ENCODE measurements at places on chromosomes 16 and 17.

DNA sequence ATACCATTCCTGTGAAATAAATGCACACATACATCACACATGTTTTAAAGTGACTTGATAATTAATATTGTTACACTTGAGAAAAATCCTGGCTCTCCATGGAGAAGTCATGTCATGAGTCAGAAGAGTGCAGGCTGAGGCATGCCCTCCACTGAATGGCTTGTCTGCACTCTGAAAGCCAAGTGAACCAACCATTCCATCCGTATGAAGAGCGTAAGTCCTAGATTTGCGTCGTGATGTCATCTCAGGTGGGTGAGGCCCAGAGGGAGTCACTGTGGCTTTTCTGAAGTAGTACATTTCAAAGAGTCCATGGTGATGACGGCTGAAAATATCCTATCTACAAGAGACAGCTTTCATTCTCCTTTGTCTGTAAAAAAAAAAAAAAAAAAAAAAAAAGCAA lies 83.5 kb upstream of the IRX5 start:
- no peak for DNase-seq

GRCh38 chr16:85419503-85420408 lies 193.4 kb upstream of the GSE1 start:
- DNase-seq: no peak

DNA sequence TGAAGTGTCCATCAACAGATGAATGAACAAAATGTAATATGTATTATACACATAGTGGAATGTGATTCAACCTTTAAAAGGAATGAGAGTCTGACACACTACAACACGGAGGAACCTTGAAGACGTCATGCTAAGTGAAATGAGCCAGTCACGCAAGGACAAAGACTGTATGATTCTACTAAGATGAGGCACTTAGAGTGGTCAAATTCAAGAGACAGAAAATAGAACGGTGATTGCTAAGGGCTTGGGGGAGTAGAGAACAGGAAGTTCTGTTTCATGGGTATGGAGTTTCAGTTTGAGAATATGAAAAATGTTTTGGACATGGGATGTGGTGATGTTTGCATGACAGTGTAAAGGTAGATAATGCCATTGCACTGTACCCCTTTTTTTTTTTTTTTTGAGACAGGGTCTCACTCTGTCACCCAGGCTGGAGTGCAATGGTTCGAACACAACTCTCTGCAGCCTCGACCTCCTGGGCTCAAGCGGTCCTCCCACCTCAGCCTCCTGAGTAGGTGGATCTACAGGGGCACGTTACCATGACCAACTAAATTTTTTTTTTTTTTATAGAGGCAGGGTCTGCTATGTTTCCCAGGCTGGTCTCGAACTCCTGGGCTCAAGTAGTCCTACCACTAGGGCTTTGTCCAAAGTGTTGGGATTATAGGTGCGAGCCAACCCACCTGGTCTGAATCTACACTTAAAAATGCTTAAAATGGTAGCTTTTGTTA lies 2.9 kb upstream of the CCDC102A start:
- no peak for DNase-seq

- no peak for DNase-seq
These were observed 18.0 kb downstream of the SLFN12L start for GRCh38 chr17:35519439-35519838.

- no peak for DNase-seq
These were observed 21.1 kb downstream of the GJD3 start for GRCh38 chr17:40343219-40344119.

- DNase-seq: no peak
These were observed 10.4 kb downstream of the SLC25A10 start for GRCh38 chr17:81722184-81723120.

DNA sequence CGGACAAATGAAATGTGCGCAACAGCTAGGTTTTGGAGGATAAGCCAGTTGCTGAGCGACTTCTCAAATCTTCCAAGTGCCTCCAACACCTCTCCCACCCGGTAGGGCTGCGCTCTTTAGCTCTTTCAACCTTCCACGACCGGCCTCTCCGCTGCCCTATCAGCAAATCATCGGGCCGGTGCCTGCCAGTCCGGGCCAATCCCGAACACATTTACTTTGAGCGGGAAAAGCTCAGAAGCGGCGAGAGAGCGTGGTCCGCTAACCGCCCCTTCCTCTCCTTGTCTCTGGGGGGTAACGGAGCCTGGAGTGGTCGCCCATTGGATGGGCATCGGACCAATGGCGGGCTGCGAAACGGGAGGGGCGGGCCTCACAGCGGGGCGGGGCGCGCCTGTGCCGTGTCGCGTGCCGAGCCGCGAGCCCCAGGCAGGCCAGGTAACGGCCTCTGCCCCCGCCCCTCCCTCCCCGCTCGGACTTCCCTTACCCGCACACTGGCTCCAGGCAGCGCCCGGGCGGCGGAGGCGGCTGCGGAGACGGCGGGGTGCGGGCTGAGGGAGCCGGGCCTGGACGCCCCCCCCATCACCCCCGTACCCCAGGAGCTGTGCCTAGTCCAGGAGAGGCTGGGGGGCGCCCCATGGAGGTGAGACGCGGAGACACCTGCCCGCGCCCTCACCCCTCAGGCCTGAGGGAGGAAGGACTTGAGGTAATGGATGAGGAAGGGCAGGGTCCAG lies at the start of gene MEIOC:
MEIOC (plus strand) TSS at position 486 of the 728 bp plus-strand sequence; CDS start at position 632, 146 bp downstream.
- peak; percentile 6 for DNase-seq

DNA sequence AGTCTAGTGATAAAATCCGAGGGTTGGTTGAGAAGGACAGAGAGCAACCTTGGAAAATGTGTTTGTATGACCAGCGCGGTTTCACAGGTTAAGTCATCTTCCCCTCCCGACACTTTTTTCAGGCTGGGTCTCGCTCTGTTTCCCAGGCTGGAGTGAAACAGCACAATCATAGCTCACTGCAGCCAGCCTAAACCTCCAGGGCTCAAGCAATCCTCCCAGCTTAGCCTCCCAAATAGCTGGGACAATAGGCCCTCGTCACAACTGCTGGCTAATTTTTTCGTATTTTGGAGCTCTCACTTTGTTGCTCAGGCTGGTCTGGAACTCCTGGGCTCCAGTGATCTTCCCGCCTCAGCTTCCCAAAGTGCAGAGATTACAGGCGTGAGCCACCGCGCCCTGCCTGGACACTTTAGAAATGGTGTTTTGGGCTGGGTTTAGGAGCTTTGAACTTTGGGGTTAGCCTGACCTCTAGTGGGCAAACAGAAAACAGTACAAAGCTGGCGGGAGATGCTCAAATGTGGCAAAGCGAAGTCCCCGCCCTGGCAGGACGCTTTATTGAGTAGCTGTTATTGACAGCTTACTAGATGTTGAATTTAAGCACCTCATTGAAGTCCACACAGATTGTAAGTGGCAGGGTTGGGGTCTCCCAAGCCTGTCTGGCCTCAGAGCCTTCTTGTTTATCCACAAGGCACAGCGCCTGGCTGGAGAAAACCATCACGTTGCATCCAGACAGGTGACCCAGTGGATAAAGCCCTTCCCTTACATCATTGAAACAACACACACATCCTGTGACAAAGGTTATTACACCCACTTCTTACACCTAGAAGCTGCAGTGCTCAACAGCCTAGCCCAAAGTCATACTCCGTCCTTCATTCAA lies 34.7 kb upstream of the RBBP6 start:
- DNase-seq: peak; percentile 55

DNA sequence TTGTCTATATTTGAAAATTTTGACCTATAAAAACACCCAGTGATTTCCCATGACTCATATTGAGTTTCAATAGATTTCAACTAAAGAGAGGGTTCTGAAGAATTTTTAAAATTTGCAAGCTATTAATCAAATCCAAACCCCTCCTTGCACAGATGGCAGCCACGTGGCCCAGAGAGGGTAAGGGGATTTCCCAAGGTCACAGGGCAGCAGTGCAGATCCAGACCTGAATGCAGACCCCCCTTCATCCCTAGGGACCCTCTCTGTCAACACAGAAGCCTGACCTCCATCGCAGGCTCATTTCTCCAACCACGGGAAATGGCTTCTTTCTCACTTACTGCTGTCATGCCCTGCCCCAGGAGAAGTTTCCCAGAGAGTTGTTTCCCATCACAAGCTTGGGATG lies 24.7 kb upstream of the CES5A start:
- no peak for DNase-seq

- peak; percentile 61 for DNase-seq
These were observed 28.9 kb downstream of the CMIP start for GRCh38 chr16:81473558-81473957.

DNA sequence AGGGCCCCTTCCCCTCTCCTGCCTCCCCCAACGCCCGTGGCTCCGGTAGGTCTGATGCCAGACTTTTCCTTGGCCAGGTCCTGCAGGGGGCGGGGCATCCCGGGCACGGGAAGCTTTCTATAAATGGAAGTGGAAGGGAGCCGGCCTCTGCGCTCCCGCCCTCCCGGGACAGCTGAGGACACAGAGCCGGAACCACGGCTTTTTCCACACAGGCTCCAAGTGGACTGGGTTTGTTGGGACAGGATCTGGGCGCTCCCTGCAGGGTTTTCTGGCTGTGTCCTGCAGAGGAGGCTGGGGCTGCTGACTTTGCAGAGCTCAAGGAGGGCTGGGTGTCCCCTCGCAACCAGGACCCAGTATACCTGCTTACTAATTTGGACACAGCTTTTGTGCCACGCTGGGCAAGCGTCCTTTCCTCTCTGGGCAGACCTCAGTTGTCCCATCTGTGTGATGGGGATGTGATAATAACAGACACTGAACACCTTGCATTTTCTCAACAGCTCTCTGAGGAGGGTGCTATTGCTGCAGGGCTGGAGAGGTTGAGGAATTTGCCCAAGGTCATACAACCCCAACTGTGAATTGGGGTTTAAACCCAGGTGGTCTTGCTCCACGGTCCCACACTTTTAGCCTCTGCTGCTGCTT lies 1.8 kb downstream of the TNS4 start:
- peak; percentile 55 for DNase-seq

DNA sequence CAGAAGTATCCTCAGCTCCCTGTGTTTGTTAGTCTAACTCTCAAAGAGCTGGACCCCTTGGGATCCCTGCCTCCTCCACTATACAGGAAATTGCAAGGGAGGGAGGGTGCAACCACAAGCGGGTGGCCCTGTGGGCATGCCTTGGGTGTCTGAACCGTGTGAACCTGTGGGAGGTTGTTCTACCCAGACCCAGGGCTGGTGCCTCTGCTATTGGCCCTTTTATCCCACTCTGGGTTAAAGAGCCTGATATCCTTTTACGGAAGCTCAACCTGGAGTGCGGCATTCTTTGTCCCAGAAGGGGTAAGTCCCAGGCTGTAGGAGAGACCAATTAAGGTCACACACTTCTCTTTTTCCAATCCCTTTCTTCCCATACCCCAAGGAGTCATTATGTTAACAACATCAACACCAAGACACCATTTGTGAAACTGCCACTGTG lies 53.4 kb downstream of the ARSG start:
- DNase-seq: no peak

DNA sequence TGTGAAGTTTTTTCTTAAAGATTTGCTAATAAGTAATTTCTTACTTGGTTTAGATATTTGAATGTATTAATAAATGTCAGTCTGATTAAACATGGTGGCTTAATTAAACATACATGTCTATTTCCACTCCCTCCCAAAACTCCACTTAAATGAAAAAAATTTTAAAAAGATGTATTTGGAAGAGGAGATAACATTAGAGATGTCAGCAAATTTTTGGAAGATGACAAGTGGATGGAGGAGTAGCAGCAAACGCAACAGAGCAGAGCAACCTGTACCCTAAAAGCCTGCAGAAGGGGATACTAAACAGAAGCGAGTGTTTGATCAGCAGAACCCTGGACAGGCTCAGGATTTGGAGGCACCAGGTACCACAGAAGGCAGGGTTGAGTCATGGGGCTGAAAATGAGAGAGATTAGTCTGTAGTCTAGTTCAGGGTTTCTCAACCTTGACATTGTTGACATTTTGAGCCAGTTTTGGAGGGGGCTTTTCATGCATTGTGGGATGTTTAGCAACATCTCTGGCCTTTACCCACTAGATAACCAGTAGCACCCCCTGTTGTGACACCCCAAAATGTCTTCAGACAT lies 17.8 kb downstream of the LUC7L3 start:
- peak; percentile 35 for DNase-seq

GRCh38 chr17:69235338-69236058 lies 6.9 kb upstream of the ABCA10 start:
- peak; percentile 78 for DNase-seq

- no peak for DNase-seq
These were observed 631.9 kb upstream of the CA10 start for GRCh38 chr17:52790359-52790955.

DNA sequence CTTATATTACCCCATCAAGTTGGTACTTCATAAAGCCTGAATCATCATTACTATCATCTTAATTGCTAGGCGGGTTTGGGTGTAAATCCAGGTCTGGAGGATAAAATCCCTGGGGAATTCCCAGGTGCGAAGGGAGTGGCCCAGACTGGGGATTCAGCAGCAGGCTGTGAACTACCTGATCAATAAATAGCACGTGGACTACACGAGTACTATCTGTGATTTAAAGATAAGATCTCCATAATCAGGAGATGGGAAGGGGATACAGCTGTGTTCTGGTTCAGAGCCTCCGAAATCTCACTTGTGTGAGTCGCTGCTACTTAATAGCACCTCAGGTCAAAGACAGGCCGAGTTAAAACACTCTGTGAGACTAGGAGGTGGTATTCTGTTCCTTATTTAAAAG lies 512.6 kb upstream of the ZFHX3 start:
- no peak for DNase-seq

DNA sequence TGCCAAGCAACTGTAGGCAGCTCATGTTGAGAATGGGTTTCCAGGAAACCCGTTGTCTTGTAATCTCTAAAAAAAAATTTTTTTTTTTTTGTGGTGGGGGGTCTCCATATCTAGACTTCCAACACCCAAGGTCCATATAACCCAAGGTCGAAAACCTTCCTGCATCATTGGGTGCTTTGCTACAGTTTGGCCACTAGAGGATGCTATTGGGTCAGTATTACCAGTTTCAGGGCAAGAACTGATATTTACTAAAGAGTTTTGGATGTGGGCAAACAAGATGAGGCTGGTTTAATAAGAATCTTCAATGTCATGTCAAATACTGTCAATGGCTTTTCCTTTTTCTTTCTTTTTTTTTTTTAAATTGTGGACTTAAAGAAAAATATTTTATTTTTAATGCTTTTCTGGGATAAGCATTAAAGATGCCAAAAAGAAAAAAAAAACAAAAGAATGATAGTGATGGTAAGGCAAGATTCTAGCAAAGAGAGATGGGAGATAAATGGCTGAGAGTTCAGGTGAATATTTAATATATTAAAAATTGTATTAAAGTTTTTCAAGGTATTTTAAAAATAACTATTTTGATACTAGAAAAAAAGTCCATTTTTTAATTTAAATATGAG lies 62.2 kb downstream of the DHRS7C start:
- peak; percentile 45 for DNase-seq

- peak; percentile 97 for DNase-seq
These were observed 77.2 kb downstream of the CNGB1 start for GRCh38 chr16:57893559-57894389.

GRCh38 chr16:24051125-24051524 lies 205.0 kb upstream of the CACNG3 start:
- no peak for DNase-seq

GRCh38 chr17:43717913-43718312 lies 40.7 kb downstream of the SOST start:
- no peak for DNase-seq

- no peak for DNase-seq
These were observed 414.1 kb upstream of the GOT2 start for GRCh38 chr16:59148056-59148768.
